ENCODE measurements at places on chromosomes 7 and 10.

GRCh38 chr7:43318188-43318770 is 205.8 kb downstream of the HECW1 start:
- no peak for DNase-seq

GRCh38 chr10:60237977-60238758 is 151.5 kb downstream of the ANK3 start:
- DNase-seq, result no peak

DNA sequence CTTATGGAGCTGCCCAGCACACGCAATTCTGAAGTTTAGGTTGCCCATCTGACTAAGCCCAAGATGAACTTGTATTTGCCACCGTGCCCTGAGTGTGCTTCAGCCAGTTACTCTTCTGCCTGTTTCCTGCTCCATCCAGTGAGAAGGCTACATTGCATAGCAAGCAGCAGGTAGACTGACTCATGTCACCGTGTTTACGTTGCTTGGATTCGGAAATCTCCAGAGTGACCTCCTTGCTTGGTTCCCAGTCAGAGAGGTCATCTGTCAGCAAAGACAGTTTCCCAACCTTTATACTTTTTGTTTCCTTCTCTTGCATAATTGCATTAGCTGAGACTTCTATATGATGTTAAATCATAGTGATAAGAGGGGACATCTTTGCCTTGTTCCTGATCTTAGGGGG is 30.9 kb downstream of the NACAD start:
- no peak for DNase-seq

DNA sequence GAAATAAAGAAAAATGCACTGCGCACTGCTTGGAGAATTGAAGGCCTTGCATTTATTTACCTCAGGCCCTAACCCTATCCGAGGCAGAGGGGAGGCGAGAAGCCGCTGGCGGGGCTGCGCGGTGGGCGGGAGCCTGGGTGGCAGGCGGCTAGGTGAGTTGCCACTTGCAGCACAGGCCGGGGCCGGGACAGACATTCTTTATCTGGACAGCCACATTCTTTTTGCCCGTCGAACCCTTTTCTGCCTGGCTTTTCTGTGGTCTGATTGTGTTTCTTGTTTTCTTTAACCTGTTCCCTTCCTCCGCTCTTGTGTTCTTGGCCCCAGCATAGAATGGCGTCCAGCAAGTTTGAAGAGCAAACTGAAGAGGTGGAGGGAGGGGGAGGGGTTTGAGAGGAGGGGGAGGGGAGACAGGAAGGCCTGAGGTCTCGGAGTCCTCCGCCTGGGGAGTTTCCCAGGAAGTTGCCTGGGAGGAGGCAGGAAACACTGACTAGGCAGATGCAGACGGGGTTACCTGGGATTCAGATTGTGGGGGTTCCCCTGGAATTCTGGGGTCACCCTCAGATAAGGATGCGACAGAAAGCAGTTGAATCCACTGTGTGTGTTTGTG is 5.1 kb downstream of the SHH start:
- DNase-seq, result no peak

- no peak for DNase-seq
Measured at GRCh38 chr10:96701265-96701664, 19.0 kb downstream of the PIK3AP1 start.

DNA sequence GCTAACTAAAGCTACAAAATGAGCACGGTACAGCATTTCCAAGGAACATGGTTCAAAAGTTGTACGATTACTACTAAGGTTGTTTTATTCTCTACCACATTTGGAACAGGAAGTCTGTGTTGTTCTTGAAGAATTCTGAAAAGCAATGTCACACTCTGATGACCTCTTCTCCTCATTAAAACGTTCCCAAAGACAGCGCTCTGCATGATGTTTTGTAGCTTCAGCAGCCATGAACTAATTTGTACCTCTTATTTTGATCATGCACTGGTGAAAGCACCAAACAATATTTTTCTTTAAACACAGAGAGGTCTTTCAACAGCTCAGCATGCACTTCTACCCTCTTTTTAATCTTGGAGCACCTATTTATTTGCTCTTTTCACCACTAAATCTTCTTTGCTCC is 75.0 kb upstream of the TES start:
- DNase-seq, result no peak

- DNase-seq, result no peak
Measured at GRCh38 chr7:74525881-74526280, 72.2 kb downstream of the GTF2IRD1 start.

DNA sequence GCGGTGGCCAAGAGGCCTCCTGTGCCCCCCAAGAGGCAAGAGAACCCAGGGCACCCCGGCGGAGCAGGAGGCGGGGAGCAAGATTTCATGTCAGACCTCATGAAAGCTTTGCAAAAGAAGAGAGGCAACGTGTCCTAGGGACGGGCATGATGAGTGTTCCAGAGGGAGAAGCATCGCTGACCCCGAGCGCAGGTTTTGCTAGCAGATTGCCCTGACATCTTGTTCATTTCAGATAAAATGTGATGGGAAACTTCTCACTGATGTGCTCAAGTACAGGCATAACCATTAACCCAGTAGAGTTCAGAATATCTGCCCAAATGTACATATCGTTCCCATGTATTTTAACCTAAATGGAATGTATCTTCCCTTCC is 129.2 kb downstream of the APBB1IP start:
- DNase-seq, result no peak

DNA sequence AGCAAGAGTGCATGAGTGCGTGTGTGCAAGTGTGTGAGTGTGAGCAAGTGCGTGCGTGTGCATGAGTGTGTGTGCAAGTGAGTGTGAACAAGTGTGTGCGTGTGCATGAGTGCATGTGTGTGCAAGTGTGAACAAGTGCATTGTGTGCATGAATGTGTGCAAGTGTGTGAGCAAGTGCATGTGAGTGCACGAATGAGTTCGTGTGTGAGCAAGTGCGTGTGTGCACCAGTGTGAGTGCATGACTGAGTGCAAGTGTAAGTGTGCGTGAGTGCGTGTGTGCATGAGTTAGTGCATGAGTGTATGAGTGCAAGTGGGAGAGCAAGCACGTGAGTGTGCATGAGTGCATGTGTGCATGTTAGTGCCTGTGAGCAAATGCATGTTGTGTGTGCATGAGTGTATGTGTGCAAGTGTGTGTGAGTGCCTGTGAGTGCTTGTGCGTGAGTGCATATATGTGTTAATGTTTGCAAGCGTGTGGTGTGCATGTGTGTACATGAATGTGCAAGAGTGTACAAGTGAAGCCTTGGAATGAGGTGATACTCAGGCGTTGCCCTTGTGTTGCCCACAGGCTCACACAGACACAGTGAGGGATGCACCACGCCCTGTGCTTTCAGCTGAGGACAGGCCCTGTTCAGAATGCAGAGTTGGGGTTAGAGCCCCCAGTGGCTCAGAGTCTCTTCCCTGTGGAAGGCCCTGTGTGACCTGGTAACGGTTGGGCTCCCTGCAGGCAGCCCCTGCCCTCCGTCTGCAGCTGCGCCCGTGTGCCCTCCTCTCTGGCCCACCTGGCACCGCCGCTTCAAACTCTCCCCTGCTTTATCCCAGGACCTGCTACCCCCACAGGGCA is 97.1 kb downstream of the NKX6-2 start:
- no peak for DNase-seq

DNA sequence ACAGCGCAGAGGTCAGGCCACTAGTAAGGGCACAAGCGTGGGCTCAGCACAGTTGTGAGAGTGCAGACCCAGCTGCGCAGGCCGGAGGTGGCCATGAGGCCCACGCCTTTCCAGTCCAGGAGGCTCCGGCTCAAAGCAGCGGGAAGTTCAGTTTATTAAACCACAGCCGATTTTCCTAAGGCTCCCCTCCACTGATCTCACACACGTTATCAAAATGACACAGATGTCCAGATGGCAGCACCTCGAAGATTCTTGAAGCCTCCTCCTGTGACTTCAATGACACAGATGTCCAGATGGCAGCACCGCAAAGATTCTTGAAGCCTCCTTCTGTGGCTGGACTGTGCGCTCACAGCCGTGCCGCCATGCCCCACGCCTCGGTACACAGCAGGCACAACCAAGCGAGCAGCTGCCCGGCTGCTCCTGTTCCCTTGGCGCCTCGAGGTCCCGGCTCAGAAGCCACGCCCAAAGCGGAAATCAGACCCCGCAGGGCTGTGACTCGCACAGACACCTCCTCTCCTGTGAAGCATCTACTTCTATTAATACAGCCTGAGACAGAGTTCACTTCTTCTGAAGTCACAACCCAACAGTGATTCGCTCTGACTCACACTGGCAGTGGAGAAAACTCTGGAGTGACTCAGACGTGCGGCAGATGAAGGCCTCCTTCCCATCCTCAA is 122.7 kb downstream of the MAD1L1 start:
- DNase-seq, result peak; percentile 86

GRCh38 chr7:2729031-2729892 is 41.3 kb downstream of the AMZ1 start:
- DNase-seq, result peak; percentile 4

- DNase-seq, result no peak
Measured at GRCh38 chr10:101227429-101228152, 1.7 kb downstream of the LBX1 start.

- no peak for DNase-seq
Measured at GRCh38 chr7:149414745-149415390, 46.0 kb downstream of the ZNF777 start.

- DNase-seq, result no peak
Measured at GRCh38 chr10:104274762-104275721, 6.1 kb downstream of the GSTO2 start.

- peak; percentile 35 for DNase-seq
Measured at GRCh38 chr7:100407285-100408180, 21.0 kb downstream of the ZCWPW1 start.

DNA sequence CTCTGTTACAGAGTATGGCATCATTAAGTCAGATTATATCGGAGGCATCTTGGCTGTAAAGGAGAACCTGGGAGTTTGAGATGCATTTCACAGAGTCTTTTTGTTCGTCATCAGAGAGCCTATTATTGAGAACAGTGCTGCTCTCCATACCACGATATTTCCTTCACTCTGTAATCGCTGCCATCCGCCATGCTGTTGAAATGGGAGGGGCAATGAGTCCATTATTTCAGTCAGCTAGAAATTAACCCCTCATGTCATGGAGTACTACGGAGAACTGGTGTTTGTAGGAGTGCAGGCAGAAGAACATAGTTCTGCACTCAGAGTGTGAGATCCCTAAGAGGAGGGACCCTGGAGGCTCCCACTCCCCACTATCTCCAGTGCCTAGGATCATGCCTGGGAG is 59.2 kb downstream of the SLC16A12 start:
- DNase-seq, result no peak

DNA sequence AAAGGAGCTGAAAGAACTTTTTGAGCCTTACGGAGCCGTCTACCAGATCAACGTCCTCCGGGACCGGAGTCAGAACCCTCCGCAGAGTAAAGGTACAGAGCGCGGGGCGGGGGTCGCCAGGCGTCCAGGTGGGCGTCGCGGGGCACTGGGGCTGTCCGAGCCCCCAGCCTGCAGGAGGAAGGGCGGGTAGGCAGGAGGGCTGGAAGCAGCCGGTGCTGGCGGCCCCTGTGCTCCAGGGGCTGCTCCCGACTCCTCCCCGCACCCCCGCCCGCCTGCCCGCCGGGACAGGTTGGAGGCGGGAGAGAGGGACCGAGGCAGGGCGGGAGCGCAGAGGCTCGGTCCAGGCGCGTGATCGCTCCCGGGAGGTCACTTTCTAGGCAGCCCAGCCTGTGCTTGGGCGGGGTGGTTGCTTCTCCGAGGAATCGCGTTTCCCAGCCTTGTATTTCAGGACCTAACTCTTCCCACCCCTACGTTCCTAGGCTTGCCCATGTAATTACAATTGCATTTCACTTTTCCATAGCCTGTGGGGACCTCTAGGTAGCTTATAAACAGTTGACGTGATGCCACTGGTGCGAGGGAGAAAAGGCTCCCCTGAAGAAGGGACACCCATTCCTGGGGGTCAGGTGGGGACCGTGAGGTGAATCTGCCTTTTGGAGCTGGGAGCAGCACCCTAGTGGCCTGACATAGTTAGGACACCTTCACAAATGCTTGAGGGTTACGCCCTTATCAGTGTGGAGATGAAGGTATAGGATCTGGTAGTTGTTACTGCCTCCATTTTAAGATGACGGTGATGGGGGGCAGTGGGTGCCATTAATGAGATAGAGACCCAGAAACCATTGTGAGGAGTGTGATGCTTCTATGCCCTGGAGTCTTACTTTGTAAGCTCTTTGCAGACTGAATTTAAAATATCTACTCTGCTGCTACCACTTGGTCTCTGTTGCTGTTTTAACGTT is 148.2 kb downstream of the CELF2 start:
- no peak for DNase-seq

GRCh38 chr7:537911-538634 is 18.4 kb upstream of the PDGFA start:
- DNase-seq, result no peak

GRCh38 chr7:122622682-122623081 is 76.2 kb downstream of the RNF133 start:
- DNase-seq, result no peak

GRCh38 chr7:1974290-1975101 is 258.2 kb downstream of the MAD1L1 start:
- DNase-seq, result no peak

DNA sequence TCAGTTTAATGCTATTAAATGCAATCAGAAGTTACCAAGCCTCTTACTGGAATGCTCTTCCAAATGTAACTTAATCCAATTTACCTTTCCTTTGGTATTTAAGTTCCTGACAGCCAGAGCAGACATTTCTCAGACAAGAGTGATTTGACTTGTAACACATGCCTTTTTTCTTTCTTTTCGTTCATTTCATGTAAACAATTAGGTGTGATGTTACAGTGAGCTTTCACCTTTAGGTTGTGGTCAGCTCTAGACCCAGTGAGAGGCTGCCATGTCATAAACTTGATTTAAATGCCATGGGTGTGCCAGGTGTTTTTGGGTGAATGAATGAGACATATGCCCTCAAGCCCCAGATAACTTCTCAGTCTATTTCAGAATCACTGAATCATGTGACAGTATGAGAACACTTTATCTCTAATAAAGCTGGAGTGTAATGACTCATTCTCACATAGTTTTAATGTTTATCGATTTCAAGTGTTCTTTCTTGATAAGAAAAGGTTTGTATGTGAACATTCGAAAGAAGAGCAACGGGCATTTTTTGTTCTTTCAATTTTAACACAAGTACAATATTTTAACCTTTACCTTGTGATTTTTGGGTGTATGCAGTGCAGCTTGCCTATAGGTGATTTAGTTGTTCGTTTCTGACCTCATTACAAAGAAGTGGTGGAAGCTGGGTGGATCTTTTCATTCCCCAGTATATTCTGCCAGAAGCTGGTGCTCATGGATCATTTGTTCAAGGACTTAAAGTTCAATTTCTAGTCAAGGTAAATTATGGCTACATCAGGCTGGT is 61.5 kb downstream of the CHN2 start:
- no peak for DNase-seq

- no peak for DNase-seq
Measured at GRCh38 chr10:122591736-122592135, 31.2 kb downstream of the DMBT1 start.

GRCh38 chr7:1696671-1697498 is 26.8 kb downstream of the ELFN1 start:
- DNase-seq, result peak; percentile 6
